ENCODE measurements at places on chromosomes 5 and 9. TPM values are rescaled to one million over a fixed set of nuclear protein-coding genes. Genes with fewer than 3 reads are reported as not detected.

GNA14 gene
- 2.7 TPM for polyA plus RNA-seq

INSL6 gene
- 0.51 TPM for polyA plus RNA-seq

DNA sequence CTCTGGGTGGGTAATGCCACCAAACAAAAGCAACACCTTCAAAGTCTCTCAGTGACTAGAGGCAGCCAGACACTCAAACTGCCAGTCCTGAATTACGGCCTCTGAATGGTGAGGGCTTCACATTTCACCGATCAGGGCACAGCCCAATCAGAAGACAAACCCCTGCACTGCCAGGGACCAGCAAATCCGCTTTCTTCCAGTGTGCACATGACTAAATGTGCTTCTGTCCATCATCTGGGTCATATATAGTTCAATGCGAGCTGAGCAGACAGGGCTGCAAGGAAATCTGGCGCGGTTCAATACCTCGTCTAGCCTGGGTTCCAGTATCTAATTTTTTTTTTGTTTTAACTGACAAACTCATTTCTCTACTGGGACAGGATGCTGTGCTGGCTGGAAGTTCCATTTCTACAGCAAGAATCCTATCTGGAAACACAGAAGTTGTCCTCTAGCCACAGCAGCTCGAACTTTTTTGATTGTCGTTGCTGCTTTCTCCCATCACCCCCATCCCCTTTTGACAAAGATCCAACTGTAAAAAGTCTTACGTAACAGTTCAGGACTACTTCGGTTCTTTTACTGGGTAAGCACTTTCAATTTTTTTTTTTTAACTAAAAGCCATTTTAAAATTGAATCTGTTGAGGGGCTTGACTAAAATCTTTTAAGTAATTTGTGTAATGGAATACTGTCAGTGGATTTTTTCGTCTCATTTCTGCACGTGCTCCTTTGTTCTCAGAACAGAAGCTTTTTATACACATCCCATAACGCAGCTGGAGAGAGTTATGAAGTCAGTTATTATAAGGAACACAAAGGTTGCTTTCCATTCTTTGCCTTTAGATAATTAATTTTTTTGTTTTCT, 112.7 kb downstream of the NR6A1 start:
- no peaks in the 10 kb centered on the region for H3K27me3 ChIP-seq
- peak; percentile 89 for DNase-seq
- H3K4me3 ChIP-seq: peak overlapping the region; percentile 51
- H3K4me1 ChIP-seq: peaks cover 20% of the 10 kb centered on the region

DNA sequence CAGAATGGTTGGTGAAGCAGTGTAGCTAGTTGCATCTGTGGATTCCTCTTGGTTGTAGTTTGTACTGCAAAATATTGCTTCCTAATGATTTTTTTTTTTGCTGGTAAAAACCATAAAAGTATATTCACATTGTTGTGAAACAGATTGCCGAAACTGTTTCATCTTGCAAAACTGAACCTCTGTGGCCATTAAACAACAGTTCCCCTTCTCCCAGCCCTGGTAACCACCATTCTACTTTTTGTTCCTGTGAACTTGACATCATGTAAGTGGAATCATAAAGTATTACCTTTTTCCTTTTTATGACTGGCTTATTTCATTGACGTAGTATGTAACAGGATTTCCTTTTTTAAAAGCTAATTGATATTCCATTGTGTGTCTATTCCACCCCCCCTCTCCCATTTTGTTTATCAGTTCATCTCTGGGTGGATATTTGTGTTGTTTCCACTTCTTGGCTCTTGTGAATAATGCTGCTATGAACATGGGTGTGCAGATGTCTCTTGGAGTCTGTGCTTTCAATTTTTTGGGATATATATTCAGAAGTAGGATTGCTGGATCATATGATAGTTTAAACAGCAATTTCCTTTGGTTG, 11.8 kb downstream of the SUB1 start:
- no peak overlapping the region for H3K27ac ChIP-seq
- H3K4me3 ChIP-seq: no peak overlapping the region

GRCh38 chr5:151779531-151780125, 7.9 kb downstream of the G3BP1 start:
- H3K27me3 ChIP-seq: no peaks in the 10 kb centered on the region
- H3K4me3 ChIP-seq: no peak overlapping the region
- H3K27ac ChIP-seq: no peak overlapping the region
- H3K36me3 ChIP-seq: peaks cover 11% of the 10 kb centered on the region
- H3K4me1 ChIP-seq: peaks cover 11% of the 10 kb centered on the region

- no peak for DNase-seq
- no peaks in the 10 kb centered on the region for H3K36me3 ChIP-seq
- no peak overlapping the region for H3K4me3 ChIP-seq
- peak overlapping the region; percentile 32 for H3K27ac ChIP-seq
Measured at GRCh38 chr9:94920420-94921091, 194.1 kb downstream of the AOPEP start.

- H3K4me1 ChIP-seq: no peaks in the 10 kb centered on the region
- no peaks in the 10 kb centered on the region for H3K27me3 ChIP-seq
- DNase-seq: peak; percentile 45
- H3K27ac ChIP-seq: no peak overlapping the region
- H3K4me3 ChIP-seq: no peak overlapping the region
Measured at GRCh38 chr5:91311697-91312501, 71.2 kb downstream of the ARRDC3 start.

DNA sequence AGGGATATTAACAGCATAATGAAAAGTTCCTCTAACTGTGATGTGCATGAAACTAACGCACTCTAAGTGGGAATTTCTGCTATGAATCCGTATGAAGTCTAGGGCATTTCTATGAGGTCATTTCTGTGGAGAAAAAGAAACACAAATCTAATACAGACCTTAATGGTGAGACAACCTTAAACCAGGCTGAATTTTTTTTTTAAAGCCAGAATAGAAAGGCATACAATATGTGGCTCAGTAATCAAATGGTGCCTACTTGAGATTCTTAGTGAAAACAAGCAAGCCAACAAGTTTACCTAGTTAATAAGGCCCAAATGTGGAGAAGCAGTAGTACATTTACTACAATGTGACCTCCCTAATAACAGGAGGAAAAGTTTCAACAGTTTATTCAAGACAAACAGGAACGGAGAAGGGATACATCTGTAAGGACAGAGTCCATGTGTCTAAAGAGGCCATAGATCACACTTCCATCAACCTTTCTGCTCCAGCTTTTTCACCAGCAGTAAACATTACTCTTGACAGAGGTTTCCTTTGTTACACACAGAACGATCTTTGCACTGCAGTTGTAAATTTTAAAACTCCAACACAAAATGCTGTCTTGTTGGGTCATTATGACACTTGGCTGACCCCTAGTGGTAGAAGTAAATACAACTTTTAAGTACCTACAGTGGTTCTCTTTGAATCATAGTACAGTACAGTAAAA, 26.2 kb downstream of the CARNMT1 start:
- H3K27me3 ChIP-seq: no peaks in the 10 kb centered on the region
- peak overlapping the region; percentile 87 for H3K27ac ChIP-seq
- peaks cover 4% of the 10 kb centered on the region for H3K36me3 ChIP-seq
- peak; percentile 96 for DNase-seq
- H3K4me3 ChIP-seq: no peak overlapping the region

CDC25C gene
- 4.5 TPM for polyA plus RNA-seq

- H3K27me3 ChIP-seq: no peaks in the 10 kb centered on the region
- H3K4me1 ChIP-seq: peaks cover 73% of the 10 kb centered on the region
- DNase-seq: no peak
- peak overlapping the region; percentile 58 for H3K27ac ChIP-seq
- H3K4me3 ChIP-seq: no peak overlapping the region
Measured at GRCh38 chr9:134061688-134062371, 6.0 kb downstream of the BRD3 start.

DNA sequence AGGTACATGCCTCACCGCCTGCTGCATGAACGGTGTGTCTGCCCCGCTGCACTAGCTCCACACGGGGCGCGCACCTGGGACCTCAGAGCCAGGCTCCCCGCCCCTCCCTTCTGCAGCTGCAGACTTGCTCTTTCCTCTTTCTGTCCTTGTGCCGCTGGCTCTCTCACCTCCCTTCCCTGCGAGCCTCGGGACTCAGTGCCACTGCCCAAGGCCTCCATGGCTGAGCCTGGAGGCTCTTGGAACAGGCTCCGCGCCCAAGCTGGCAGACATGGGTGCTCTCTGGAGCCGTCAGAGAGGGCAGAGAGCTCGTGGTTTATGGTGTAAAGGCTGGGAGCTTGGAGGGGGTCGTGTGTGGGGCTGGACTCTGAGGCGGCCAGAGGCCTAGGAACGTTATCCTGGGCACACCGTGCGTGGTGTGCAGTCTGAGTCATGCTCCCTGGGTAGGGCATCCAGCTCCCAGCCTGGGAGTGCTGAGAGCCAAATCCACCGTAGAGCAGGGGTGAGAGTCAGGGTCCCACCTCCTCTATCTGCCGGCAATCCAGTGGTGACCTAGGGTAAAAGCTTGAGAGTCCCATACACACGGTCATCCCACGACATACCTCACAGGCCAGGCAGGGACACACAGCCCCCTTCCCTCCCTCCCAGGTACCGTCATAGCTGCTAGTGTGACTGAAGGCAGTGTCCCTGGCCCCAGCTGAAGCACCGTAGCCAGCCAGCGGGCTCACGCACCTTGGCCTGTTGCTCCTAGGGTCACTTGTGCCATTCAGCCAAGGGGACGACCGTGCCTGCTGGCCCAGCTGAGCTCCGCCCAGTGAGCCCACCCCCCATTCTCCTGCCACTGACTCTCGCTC, 22.4 kb downstream of the GOLGA2 start:
- H3K27ac ChIP-seq: no peak overlapping the region
- no peak for DNase-seq
- H3K27me3 ChIP-seq: no peaks in the 10 kb centered on the region
- no peak overlapping the region for H3K4me3 ChIP-seq

ZBTB26 gene
- 11.4 TPM for polyA plus RNA-seq

DNA sequence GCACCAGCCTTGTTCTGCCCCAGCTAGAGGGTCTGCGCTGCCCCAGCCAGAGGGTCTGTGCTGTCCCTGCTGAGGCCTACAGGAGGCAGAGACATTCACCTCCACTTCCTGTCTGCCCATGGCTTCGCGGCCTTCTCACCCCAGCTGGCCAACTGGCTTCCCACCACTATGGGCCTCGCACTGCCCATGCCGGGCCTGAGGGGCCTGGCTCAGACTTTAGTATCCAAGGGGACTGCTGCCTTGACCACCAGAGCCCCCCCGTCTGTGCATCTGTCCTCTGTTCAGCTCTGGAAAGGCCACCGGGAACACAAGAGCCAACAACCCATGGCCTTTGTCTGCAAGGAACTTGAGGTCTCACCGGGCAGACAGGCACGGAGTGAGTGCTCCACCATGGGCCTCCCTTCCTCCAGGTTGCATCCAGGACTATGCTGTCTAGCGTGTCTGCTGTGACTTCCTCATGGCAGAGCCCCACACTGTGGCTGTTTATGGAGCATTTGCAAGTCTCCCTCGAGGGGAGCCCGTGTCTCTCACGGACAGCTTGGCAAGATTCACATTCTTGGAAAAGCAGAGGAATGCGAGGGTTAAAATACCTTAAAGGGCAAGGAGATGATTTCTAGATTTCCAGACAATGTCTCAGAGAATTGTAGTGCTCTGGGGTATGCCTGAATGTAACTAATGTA, 1.7 kb downstream of the DCANP1 start:
- no peak for DNase-seq
- peaks cover 8% of the 10 kb centered on the region for H3K27me3 ChIP-seq
- H3K27ac ChIP-seq: no peak overlapping the region
- no peaks in the 10 kb centered on the region for H3K36me3 ChIP-seq

- H3K27me3 ChIP-seq: no peaks in the 10 kb centered on the region
- H3K36me3 ChIP-seq: no peaks in the 10 kb centered on the region
- no peak overlapping the region for H3K27ac ChIP-seq
- no peaks in the 10 kb centered on the region for H3K4me1 ChIP-seq
Measured at GRCh38 chr9:19619221-19619620, 169.6 kb downstream of the SLC24A2 start.

PLAC8L1 gene
- polyA plus RNA-seq: 0.54 TPM

- DNase-seq: no peak
- no peaks in the 10 kb centered on the region for H3K4me1 ChIP-seq
- H3K27ac ChIP-seq: peak overlapping the region; percentile 99
- H3K4me3 ChIP-seq: peak overlapping the region; percentile 74
- H3K36me3 ChIP-seq: no peaks in the 10 kb centered on the region
- no peaks in the 10 kb centered on the region for H3K27me3 ChIP-seq
Measured at GRCh38 chr5:57171816-57172465, 1.9 kb upstream of the GPBP1 start.

DNA sequence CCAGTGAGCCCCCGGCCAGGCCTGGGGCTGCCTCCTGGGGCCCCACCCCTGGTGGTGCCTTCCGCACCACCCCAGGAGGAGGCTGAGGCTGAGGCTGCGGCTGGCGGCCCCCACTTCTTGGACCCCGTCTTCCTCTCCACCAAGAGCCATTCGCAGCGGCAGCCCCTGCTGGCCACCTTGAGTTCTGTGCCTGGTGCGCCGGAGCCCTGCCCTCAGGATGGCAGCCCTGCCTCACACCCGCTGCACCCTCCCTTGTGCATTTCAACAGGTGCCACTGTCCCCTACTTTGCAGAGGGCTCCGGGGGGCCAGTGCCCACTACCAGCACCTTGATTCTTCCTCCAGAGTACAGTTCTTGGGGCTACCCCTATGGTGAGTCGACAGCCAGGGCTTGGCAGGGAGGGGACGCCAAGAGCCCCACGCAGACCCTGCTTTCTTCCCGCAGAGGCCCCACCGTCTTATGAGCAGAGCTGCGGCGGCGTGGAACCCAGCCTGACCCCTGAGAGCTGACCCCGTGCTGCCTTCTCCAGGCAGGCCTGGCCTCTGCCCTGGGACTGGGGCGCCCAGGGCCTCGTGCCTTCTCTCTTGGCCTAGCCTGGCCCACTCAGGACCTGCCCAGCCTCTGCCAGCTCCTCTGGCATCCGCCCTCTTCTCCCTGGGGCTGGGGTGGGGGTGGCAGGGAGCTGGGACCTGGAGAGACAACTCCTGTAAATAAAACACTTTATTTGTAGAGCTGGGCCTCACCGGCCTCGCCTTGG, 4.0 kb upstream of the EHMT1 start:
- H3K27me3 ChIP-seq: no peaks in the 10 kb centered on the region
- no peak overlapping the region for H3K4me3 ChIP-seq
- no peak overlapping the region for H3K27ac ChIP-seq
- peaks cover 34% of the 10 kb centered on the region for H3K36me3 ChIP-seq

TMC1 gene
- 0.16 TPM for polyA plus RNA-seq

DNA sequence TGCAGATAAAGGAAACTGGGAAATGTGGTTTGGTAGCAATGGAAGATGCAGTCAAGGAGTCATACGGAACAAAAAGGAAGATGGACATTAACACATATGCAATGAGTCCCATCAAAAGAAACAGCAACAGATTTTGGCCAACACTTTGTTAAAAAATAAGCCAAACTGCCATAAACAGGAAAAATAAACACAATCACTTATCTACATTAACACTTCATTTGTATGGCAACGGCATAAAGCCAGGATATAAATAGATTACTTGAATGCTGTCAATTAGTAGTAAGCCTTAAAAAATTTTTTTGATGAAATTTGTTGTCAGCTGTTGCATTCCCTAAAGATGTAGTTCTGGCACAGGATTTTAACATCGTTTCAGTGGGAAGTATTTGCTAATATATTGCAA, 190.8 kb downstream of the CDH12 start:
- H3K4me3 ChIP-seq: no peak overlapping the region
- DNase-seq: no peak
- H3K4me1 ChIP-seq: no peaks in the 10 kb centered on the region
- no peak overlapping the region for H3K27ac ChIP-seq
- H3K27me3 ChIP-seq: no peaks in the 10 kb centered on the region
- no peaks in the 10 kb centered on the region for H3K36me3 ChIP-seq

Measured in large intestine (tissue), 12 donors.